ENCODE measurements at places on chromosomes 3 and 15. TPM values are rescaled to one million over a fixed set of nuclear protein-coding genes. Genes with fewer than 3 reads are reported as not detected.

The GOLGA6L4 gene
- 0.60 TPM for total RNA-seq

The SLC9A9 gene
- 0.06 TPM for total RNA-seq

The MKRN2 gene
- total RNA-seq = 27.2 TPM

The PLD1 gene
- 8.3 TPM for total RNA-seq

The SLC9C1 gene
- not detected for total RNA-seq

The NME9 gene
- not detected for total RNA-seq
